ENCODE measurements at places on chromosomes 5 and 9.

DNA sequence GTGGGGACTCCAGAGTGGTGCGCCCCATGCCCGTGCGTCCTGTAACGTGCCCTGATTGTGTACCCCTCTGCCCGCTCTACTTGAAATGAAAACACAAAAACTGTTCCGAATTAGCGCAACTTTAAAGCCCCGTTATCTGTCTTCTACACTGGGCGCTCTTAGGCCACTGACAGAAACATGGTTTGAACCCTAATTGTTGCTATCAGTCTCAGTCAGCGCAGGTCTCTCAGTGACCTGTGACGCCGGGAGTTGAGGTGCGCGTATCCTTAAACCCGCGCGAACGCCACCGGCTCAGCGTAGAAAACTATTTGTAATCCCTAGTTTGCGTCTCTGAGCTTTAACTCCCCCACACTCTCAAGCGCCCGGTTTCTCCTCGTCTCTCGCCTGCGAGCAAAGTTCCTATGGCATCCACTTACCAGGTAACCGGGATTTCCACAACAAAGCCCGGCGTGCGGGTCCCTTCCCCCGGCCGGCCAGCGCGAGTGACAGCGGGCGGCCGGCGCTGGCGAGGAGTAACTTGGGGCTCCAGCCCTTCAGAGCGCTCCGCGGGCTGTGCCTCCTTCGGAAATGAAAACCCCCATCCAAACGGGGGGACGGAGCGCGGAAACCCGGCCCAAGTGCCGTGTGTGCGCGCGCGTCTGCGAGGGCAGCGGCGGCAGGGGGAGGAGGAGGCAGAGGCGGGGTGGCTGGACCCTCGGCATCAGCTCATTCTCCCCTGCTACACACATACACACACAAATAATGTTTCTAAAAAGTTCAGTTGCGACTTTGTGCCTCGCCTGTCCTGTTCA, 668 bp downstream of the GLIS3 start:
- peak; percentile 40 for DNase-seq

GRCh38 chr9:26228273-26228672, 550.0 kb upstream of the TUSC1 start:
- no peak for DNase-seq

DNA sequence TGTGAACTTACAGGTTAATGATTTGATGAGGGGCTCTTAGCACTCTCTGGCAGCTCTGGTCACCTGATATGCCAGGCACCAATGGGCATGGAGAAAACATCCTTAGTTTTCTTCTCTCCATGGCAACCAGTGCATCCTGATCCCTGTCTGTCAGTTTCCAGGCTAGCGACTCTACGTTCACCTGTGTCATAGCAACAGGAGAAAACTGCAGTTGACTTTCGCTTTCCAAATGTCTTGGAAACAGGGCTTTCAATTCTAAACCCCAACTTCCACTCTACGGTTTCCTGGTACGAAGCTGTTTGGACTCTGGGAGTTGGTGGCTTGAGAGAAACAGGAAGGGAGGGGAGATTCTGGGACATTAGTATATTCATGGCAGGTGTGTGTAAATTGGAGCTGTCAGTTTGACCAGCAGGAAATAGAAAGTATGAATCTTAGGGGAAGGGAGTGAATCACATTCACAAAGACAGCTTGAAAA, 74.4 kb downstream of the SLC28A3 start:
- DNase-seq, result no peak

GRCh38 chr5:145025775-145026174, 809.4 kb downstream of the PRELID2 start:
- no peak for DNase-seq

GRCh38 chr5:61450493-61451279, 118.6 kb downstream of the ZSWIM6 start:
- DNase-seq, result no peak

Measured in hematopoietic multipotent progenitor cell treated with erythropoietin and hydrocortisone succinate and interleukin-3 and kit ligand, for 6 days (in vitro differentiated cells).